ENCODE measurements at places on chromosomes 7 and 10. TPM values are rescaled to one million over a fixed set of nuclear protein-coding genes. Genes with fewer than 3 reads are reported as not detected.

DNA sequence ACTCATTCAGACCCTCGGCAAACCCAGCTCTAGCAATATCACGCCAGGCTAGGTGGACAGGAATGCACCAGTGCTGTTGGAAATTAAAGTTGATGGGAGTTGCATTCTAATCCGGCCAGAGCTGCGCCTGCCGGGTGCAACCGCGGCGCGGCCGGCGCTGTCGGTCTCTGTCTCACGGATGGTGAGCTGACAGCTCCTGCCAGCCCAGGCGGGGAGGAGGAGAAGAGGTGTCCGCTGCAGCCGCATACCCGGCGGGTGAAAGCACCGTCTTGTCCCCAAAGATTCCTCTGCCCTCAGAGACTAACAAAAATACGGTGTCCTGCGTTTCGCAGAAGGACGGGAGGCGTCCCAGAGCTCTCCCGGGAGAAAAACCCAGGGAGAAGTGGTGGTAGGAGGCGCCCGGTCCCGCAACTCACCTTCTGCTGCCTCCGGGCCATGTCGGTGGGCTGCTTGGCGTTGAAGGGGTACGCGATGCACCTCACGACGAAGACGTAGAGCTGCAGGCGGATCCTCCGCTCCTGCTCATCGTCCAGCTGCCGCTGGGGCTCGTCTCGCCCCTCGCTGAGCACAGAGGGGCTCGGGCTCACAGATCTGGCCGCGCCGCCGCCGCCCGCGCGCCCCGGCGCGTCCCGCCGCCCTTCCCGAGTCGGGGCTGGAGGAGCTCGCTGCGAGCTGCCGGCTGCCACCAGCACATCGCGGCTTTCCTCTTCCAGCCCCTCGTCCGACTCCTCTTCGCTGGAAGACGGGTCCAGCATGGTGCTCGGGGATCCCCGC lies 490 bp downstream of the CADPS2 start:
- no peak for DNase-seq

- DNase-seq = no peak
Observed at GRCh38 chr10:86179961-86180360, 186.6 kb downstream of the GRID1 start.

PRLHR gene
- total RNA-seq = not detected

PIK3CG gene
- total RNA-seq = 15.6 TPM

DNA sequence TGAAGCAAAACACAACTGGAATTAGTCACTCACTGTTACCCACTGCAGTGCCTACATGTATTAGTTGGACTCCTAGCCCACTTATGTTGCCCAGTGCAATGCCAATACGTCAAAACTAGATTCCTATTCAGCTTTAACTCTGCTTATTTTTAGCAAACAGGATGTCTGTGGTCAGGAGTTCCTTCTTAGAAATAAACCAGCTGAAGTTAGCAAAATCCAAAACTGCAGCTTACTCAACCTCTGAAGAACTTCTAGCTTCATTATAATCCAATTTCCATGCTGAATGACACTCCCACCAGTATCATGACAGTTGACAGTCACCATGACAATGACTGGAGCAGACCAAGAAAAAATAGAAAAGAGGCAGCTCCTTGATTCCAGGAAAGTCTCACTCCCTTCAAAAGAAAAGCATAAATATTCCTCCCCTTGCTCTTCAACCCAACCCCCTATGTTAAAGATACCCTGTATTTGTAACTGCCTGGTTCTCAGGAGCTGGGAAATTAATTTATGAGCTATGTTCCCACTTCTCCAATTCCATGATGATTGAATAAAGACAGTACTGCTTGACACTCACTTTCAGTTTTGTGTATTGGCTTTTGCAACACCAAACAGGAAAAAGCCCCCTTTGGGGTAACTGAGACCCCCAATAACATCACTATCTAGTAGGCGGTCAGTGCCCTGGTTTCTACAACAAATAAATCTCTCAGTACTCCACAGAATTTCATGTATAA lies 327.4 kb downstream of the SORCS1 start:
- no peak for DNase-seq

THSD7A gene
- 3.9 TPM for total RNA-seq

ADRB1 gene
- total RNA-seq = 7.9 TPM

CEP55 gene
- not detected for total RNA-seq

- DNase-seq = no peak
Observed at GRCh38 chr10:63246356-63246755, 113.2 kb downstream of the NRBF2 start.

DNA sequence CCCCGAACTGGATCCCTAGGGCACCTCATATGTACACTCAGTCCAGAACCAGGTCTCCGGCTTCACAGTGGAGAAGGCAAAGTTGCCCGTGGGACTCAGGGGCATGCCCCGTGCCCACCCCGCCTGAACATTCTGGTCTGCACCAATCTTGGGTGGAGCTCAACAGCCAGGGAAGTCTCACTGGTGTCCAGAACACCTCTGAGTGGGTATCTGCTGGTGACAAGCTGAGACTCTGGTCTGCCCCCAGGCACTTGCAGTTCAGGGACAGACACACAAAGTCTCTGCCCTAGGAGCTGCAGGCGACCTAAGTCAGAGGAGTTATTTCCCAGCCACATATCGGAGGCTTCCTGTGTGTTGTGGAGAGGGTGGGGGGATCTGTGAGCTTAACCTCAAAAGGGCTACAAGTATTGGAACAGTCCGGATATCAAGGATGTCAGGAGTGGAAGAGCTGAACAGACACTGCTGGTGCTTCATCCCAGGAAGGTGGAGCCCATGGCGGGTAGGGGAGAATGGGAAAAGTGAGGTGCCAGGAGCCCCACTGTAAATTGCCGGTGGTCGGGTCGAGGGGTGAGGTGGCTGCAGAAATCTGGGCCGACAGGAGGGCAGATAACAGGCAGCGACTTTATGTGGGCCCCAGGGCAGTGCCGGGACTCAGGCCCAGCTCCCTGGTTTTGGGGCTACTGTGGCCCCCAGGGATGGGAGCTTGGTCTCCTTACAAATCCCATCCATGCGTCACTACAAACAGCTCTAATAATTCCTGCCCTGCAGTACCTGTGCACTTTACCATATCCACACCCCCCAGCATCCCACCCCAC lies 8.6 kb upstream of the TLX1 start:
- DNase-seq = no peak

DNA sequence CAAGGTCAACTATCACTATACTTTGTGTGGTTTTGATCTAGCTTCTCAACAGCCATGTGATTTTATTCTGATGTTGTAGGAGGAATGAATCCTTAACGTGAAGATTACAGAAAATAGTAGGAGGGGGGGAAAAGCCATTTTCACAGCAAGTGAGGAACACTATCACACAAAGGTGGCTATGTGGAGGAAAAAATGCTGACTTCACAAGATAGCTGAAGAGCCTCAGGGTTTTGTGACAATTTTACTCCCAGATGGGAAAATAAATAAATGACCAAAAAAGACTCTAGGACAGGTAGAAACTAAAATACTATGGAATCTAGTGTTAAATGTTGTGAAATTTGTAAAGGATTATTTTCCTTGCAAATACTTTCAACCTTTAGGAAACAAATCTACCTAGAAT lies 281.0 kb downstream of the ADRA2A start:
- DNase-seq = no peak

EGFR gene
- 87.2 TPM for total RNA-seq

SDK1 gene
- total RNA-seq = 7.7 TPM

FANK1 gene
- total RNA-seq = 0.94 TPM

EIF4H gene
- total RNA-seq = 284 TPM

DNA sequence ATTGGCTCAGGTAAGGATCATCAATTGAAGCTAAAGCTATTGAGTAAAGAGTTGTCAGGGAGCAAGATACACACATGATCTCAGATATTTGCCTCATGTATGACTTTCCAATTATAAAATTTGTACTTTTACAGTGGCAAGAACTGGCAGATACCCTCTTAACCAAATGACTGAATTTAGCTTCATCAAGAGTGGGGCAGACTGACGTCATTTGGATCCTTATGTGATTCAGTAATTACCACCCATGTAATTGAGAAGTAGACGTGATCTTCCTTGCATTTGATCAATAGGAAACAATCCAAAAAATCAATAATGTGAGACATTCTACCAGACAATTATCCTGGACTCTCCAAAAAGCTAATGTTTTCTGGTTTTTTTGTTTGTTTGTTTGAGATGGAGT lies 8.9 kb downstream of the LRRC72 start:
- DNase-seq = no peak

DNA sequence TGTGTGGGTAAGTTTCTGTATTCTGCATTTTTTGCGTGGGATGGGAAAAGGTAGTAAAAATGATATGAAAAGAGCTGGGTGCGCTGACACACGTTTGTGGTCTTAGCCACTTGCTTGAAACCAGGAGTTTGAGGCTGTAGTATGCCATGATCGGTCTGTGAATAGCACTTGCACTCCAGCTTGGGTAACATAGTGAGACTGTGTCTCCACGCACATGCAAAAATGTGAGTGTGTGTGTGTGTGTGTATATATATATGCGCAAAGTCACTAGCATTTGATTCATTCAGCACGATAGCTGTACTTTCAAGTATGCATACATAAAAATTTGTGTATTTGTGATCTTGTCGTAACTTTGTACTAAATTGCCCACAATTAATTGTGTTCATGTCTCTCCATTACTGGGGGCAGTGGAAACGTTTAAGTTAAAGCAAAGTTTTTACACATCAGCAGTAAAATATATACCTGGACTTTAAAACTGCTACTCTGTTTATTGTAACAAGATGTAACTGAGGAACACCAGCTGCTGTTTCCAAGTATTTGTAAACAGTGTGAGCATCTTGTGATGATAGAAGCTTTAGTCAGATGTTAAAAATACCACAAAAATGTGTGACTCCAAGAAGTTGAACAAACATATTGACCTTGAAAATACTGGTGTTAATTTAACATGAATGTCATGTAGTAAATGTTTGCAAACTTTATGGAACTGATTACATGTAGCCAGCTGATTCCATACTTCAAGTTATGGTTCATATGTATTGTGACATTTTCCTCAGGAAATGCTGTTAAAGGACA lies 1.6 kb downstream of the ZRANB1 start:
- no peak for DNase-seq

LBX1 gene
- total RNA-seq = not detected

DNA sequence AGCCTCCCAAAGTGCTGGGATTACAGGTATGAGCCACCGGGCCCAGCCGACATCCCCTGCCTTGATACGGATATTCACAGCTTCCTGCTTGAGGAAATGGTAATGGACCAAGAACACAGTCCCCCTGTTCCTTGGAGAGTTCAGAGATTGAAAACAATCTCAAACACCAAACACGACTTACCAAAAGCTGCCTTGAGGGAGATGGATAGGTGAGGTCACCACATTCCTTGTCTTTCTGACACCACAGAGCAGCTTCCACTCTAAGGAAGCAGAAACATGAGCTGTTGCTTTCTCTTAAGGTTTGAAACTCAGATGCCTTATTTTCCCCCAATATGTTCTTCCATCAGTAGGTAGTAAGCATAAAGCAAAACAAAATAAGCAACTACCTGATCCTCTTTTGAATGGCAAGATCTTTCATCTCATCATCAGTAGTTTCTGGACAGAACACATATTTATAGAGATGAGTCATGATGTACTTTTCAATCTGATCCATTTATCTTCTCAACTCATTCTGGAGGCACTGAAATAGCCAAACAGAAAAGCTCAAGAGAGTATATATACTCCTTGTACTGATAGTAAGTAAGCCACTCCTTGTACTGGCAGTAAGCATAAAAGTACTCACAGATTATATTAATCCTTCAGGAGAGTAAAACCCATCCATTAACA lies 199.1 kb upstream of the KCTD7 start:
- DNase-seq = no peak

GRCh38 chr10:18497806-18498369 lies 153.5 kb downstream of the NSUN6 start:
- no peak for DNase-seq

DNA sequence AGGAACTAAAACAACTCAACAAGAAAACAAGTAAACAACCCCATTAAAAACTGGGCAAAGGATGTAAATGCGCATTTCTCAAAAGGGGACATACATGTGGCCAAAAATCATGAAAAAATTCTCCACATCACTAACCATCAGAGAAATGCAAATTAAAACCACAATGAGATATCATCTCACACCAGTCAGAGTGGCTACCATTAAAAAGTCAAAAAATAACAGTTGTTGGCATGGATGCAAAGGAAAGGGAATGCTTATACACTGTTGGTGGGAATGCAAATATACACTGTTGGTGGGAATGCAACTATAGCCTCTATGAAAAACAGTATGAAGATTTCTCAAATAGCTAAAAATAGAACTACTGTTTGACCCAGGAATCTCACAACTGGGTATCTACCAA lies 60.0 kb upstream of the LANCL2 start:
- DNase-seq = no peak

SPDYE8 gene
- not detected for total RNA-seq
